ENCODE measurements at places on chromosomes 16 and 17.

DNA sequence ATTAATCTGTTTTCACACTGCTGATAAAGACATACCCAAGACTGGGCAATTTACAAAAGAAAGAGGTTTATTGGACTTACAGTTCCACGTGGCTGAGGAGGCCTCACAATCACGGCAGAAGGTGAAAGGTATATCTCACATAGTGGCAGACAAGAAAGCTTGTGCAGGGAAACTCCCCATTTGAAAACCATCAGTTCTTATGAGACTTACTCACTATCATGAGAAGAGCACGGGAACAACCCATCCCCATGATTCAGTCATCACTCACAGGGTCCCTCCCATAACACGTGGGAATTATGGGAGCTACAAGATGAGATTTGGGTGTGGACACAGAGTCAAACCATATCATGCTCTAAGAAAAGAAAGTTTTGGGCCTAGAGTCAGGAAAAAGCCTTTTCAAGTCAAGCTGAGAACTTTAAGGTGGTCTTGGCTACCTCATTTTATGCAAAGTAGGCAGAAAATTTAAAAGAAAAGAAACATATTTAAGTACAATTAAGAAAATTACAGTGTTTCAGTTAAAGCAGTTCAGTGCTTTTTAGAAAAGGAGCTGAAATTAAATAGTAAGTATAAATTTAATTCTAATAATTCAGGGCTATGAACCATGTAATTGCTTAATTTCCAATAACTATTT is 24.9 kb upstream of the CRYM start:
- no peak for DNase-seq

GRCh38 chr16:17552351-17552750 is 81.6 kb upstream of the XYLT1 start:
- DNase-seq = no peak

GRCh38 chr17:2304931-2305330 is 1.2 kb downstream of the SRR start:
- no peak for DNase-seq

GRCh38 chr17:8994319-8994718 is 27.0 kb upstream of the NTN1 start:
- peak; percentile 46 for DNase-seq

GRCh38 chr17:59400858-59401257 is 69.4 kb downstream of the YPEL2 start:
- DNase-seq = no peak

DNA sequence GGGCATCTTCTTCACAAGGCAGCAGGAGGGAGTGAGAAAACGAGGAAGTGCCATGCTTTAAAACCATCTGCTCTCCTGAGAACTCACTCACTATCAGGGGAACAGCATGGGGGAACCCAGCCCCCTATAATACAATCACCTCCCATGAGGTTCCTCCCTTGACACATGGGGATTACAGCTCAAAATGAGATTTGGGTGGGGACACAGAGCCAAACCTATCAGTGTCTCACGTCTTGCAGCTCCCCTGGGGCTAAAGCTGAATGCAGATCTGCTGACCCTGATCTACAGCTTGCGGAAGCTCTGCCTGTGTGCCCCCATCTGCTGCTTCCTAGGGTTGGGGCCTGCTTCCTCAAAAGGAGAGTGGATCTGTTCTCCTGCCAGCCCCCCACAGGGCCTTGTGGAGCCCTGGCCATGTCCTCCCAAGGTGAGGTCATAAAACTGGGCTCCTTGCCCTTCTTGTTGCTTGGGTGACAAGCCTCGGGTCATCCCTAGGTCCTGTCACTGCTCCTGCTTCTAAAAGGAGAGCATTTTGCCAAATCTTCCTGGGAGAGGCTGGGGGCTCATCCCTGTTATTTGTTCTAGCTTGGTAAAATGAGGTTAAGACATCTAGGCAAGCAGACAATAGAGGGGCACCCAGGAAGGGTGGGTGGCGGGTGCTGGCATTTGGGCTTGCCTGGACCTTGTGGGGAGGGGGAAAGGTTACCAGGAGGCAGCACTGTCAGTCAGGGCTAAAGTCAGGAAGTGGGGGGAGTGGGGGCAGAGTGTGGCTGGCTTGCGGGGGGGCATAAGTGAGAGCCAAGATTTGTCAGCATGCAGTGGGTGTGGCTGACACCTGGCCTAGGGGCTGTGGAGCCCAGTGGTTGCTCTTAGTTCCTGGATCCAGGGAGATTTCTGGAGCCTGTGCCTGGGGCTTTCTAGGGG is 16.0 kb downstream of the KRT33A start:
- no peak for DNase-seq

DNA sequence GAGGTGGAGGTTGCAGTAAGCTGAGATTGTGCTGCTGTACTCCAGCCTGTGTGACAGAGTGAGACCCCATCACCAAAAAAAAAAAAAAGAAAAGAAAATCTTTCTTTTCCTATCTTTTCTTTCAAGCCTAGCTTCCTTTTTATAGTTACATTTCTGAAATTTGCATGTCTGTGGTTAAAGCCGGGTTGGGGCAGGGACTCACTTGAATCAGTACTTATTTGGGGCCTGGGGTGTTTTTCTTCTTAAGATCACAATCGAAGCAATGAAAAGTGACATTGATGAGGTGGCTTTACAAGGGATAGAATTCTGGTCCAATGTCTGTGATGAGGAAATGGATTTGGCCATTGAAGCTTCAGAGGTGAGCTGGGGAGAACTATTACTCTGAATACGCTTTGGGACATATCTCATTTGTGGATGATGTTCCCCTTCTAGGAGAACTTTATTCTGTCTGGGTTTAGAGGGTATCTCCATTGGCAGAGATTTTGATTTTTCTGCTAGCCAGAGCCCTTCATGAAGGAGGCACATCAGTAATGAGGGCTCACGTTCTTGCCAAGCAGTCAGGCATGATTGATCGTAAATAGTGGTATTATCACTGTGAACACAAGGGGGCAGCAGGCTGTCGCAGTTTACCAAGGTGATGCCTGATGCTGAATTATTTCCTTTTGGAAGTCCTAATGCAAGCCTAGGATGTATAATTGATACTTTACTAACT is 14.3 kb downstream of the KPNB1 start:
- no peak for DNase-seq

DNA sequence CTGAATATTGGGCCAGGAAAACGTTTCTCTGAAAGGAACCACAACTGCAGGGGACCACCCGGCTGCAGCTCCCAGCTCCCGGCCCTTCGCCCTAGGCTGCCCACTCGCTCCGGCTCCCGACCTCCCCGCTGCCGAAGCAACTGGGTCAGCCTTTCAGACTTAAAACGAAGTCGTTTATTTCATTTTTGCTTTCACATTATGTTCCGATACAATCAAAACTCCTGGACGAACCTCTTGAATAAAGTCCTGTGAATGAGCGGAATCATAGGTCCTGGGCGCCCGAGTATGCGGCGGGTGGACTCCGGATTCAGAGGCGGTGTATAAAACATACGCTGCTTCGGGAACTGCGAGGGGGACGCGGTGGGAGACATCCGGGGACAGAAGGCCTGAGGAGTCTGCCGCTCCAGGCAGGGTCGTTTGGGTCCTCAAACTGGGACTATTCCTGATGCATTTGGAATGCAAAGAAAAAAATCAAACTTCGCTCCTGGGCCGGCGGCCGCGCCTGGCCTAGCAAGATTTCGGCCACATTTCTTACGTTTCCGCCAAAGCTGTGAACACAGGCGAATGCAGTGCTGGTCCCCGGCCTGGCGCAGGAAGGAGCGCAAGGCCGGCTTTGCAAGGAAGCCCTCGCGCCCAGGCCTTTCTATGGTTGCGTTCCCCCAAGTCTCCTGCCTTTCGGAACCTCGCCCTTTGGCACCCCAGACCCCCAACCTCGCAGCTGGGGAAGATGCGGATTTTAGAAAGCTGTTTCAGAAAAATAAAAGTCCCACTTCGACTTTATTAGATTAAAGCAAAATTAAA is 3.7 kb downstream of the CBLN1 start:
- no peak for DNase-seq

DNA sequence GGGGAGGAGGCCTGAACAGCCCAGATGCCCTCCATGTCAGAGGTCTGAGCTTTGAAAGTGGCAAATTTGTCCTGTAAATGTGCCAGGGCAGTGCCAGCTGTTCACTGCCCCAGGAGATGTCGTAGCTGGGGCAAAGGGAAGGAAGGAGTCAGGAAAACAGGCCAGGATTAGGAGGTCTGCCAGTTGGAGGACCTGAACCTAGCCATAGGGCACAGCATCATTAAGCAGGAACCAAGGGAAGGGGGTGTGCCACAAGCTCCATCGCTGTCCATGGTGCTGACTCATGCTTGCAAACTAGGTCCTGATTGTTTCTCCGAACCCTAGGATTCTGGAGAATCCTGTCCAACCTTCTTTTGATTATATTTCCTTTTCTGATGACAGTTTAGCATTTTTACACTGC is 124.2 kb downstream of the TMEM132E start:
- DNase-seq = no peak

DNA sequence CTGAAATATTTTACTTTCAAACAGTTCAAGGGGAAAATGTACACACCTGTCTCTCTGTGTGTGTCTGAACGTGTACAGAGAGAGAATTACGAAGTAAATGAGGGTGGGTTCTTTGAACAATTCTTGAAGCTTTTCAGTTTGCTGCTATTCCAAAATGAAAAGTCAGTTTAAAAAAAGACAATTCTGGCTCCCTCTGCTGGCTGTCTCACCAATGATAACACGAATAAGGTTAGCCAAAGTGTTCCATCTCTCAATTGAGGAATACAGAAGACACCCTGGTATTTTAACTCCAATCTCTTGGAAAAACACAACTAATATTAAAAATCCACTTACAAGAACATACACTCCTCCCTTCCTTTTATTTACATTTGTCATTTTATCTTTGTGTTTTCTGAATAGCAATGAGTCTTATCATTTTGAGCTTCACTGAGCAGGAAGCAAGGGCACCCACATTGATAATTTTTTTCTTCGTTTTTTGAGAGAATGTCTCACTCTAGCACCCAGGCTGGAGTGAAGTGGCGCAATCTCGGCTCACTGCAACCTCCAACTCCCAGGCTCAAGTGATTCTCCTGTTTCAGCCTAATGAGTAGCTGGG is 20.5 kb downstream of the EFTUD2 start:
- DNase-seq = no peak

DNA sequence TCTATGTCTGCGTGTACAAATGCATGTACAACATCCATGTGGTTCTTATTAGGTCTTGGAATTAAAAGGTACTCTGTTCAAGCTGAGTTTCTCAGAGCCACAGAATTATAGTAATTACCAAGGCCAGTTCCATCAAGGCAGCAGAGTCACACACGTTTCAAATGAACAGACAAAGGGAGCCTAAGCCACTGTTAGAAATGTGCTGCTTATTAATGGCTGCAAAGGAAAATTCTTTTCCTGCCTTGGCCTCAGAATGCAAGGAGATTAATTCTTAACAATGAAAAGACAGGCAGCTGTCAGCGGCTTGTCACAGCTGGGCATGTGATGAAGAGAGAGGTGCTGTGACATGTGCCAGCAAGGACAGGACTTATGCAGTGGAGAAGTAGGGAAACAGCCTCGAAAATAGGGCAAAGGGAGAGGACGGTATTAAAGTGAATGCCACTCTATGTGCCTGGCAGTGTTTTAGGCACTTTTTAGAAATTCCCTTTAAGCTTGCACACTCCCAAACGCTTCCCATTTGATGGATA is 100.1 kb upstream of the CLEC3A start:
- no peak for DNase-seq

DNA sequence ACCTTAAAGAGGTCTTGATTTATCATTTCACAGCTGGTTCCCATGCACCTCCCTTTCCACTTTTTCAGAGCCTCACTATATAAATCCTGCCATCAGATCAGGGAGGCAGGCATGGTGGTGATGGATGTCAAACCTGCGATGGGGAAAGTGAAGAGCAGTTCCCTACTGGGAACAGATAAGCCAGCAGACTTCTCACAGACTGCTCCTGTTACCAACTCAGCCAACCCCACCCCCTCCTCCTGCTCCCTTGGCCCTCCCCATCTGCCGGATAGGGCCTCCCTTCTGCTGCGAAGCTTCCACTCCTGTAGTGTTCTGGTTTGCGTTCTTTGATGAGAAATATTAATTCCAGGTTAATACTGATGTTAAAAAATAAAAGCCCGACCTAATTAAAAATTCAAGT is 232.1 kb downstream of the STX8 start:
- DNase-seq = no peak

- no peak for DNase-seq
Observed at GRCh38 chr17:7712111-7712771, 5.3 kb upstream of the DNAH2 start.

DNA sequence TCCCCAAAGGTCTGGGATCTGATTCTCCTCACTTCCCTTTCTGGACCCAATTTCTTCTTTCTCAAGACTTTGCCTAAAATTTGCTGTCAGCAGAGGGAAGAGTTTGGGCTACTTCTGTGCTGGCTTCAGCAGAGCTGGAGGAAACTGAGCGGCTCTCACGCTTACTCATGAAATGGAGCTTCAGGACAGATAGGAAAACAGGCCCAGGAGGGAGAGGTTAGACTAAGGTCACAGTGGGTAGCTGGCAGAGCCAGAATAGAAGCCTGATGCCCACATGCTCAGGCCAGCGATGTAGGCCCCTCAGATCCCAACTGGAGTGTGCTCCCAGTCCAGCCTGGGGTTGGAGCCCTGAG is 593 bp downstream of the SLC38A7 start:
- no peak for DNase-seq

DNA sequence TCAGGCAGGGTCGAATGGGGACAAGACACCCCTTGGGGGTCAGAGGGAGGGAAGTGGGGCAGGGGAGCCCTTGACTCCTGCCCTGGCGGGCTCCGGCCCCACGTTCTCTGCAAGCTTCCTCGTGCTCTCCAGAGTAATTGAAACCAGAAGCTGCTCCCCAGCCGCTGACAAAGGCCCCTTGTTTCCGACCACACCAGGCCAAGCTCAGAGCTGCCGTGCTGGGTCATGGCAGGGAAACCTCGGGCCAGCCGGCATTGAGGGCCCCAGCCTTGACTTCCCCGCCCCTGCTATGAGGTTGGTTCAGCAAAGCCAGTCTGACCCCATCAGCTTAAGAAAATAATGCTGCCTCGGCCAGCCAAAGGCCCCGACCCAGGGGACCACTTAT is 43.3 kb downstream of the TIMM22 start:
- no peak for DNase-seq

DNA sequence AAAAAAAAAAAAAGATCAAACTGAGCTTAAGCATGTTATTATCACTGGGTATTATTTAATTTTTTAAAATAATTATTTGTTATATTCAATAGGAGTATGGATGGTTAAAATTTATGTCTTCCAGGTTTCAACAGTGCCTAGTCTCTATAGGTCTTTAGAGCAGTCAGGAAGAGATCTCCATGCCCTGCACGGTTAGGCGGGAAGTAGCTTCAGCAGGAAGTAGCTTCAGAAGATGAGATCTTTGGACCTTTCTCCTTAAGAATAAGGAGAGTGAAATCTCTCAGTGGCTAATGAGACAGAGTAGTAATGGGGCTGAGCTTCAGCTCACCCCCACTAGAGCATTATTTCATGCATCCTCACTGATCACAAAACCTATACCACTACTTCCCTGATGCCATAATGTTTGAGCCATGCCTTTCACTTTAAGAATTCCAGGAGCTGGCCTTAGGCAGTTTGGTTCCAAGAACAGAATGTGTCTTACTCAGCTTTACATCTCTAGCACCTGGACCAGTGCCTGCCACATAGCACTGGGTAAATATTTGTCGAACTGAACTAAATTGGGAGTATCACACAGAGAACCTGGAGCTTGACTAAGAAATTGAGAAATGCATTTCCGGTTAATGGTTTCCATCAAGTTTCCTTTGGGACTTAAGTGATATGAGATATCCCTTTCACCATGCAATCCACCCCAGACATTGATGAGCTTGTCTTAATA is 43.5 kb downstream of the SCPEP1 start:
- DNase-seq = no peak
